ENCODE measurements at places on chromosomes 5 and 9. TPM values are rescaled to one million over a fixed set of nuclear protein-coding genes. Genes with fewer than 3 reads are reported as not detected.

Gene TSSK1B
- total RNA-seq = not detected

Gene ADAMTS2
- 24.5 TPM for total RNA-seq

GRCh38 chr9:87346061-87346665 lies 151.5 kb upstream of the DAPK1 start:
- no peaks in the 10 kb centered on the region for H3K27me3 ChIP-seq
- no peak overlapping the region for H3K27ac ChIP-seq
- H3K4me1 ChIP-seq = peaks cover 3% of the 10 kb centered on the region
- no peaks in the 10 kb centered on the region for H3K36me3 ChIP-seq
- no peak overlapping the region for H3K4me3 ChIP-seq

- no peaks in the 10 kb centered on the region for H3K36me3 ChIP-seq
- DNase-seq = no peak
- H3K4me3 ChIP-seq = peak within 1 kb of the TSS; percentile 84
- H3K27ac ChIP-seq = peak within 1 kb of the TSS; percentile 96
- no peaks in the 10 kb centered on the region for H3K27me3 ChIP-seq
Observed at GRCh38 chr9:13279284-13280141, at the start of gene MPDZ. MPDZ (minus strand) TSS chr9:13279692; CDS start chr9:13250315, 29,377 bp downstream.

DNA sequence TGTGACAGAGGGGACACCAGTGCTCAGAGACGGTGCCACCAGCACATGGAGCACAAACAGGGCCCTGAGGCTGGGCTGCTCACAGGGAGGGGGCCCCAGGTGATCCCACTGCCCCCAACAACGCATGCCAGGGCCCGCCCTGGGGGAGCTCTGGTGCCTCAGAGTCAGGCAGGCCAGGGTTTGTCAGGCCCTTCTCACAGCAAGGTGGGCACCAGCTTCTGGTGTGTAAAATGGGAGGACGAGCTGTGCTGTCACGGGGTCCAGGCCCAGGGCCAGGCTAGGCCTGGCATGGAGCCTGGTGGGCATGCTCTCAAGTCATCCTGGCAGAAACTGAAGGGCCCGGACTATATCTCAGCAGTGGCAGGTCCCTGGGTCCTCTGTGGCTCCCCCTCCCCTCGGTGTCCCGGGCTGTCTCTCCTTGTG lies 34.5 kb downstream of the PRRT1B start:
- no peak overlapping the region for H3K27ac ChIP-seq
- no peak overlapping the region for H3K4me3 ChIP-seq
- no peak for DNase-seq

Gene TEK
- 17.4 TPM for total RNA-seq

- peaks cover 7% of the 10 kb centered on the region for H3K4me1 ChIP-seq
- H3K4me3 ChIP-seq = no peak overlapping the region
- H3K36me3 ChIP-seq = no peaks in the 10 kb centered on the region
- H3K27me3 ChIP-seq = no peaks in the 10 kb centered on the region
- H3K27ac ChIP-seq = no peak overlapping the region
Observed at GRCh38 chr5:16493261-16493660, 27.7 kb upstream of the ZNF622 start.

GRCh38 chr5:150163547-150164059 lies 3.0 kb upstream of the CDX1 start:
- peak overlapping the region; percentile 67 for H3K27ac ChIP-seq
- H3K27me3 ChIP-seq = peaks cover 8% of the 10 kb centered on the region
- H3K4me3 ChIP-seq = no peak overlapping the region
- H3K4me1 ChIP-seq = peaks cover 50% of the 10 kb centered on the region
- H3K36me3 ChIP-seq = no peaks in the 10 kb centered on the region
- peak; percentile 94 for DNase-seq

GRCh38 chr5:102759700-102760099 lies 4.6 kb downstream of the PAM start:
- no peak overlapping the region for H3K4me3 ChIP-seq
- no peak overlapping the region for H3K27ac ChIP-seq
- no peaks in the 10 kb centered on the region for H3K36me3 ChIP-seq
- no peak for DNase-seq
- H3K27me3 ChIP-seq = no peaks in the 10 kb centered on the region
- H3K4me1 ChIP-seq = peaks cover 68% of the 10 kb centered on the region

Data from esophagus muscularis mucosa (tissue), 4 donors.